Calu3 (cell line): ENCODE measurements at places on chromosomes 2 and 18.

GRCh38 chr2:128492966-128493811 lies 174.5 kb upstream of the HS6ST1 start:
- no peaks in the 10 kb centered on the region for H3K27me3 ChIP-seq
- H3K27ac ChIP-seq: no peak overlapping the region
- peaks cover 36% of the 10 kb centered on the region for H3K4me1 ChIP-seq
- DNase-seq: no peak
- no peak overlapping the region for H3K4me3 ChIP-seq

GRCh38 chr2:48440103-48440390 lies 89.9 kb upstream of the STON1 start:
- no peak for DNase-seq
- no peaks in the 10 kb centered on the region for H3K4me1 ChIP-seq
- no peaks in the 10 kb centered on the region for H3K36me3 ChIP-seq
- no peaks in the 10 kb centered on the region for H3K27me3 ChIP-seq

GRCh38 chr18:79484661-79485621 lies 89.2 kb downstream of the NFATC1 start:
- no peaks in the 10 kb centered on the region for H3K4me1 ChIP-seq
- H3K27ac ChIP-seq: no peak overlapping the region
- no peaks in the 10 kb centered on the region for H3K27me3 ChIP-seq
- H3K4me3 ChIP-seq: no peak overlapping the region
- no peak for DNase-seq

GRCh38 chr2:222057347-222058073 lies 241.3 kb downstream of the PAX3 start:
- no peaks in the 10 kb centered on the region for H3K36me3 ChIP-seq
- H3K27me3 ChIP-seq: peaks cover 82% of the 10 kb centered on the region
- DNase-seq: no peak
- H3K4me1 ChIP-seq: peaks cover 7% of the 10 kb centered on the region
- H3K27ac ChIP-seq: no peak overlapping the region
- no peak overlapping the region for H3K4me3 ChIP-seq

- no peak overlapping the region for H3K4me3 ChIP-seq
- H3K27me3 ChIP-seq: no peaks in the 10 kb centered on the region
- H3K4me1 ChIP-seq: no peaks in the 10 kb centered on the region
These were observed 54.6 kb downstream of the PIKFYVE start for GRCh38 chr2:208320686-208321085.

GRCh38 chr2:78861546-78861945 lies 164.0 kb upstream of the REG3G start:
- no peak overlapping the region for H3K27ac ChIP-seq
- DNase-seq: no peak
- no peak overlapping the region for H3K4me3 ChIP-seq
- H3K4me1 ChIP-seq: no peaks in the 10 kb centered on the region
- no peaks in the 10 kb centered on the region for H3K36me3 ChIP-seq

GRCh38 chr2:56113382-56113975 lies 70.3 kb upstream of the CCDC85A start:
- peaks cover 15% of the 10 kb centered on the region for H3K27me3 ChIP-seq
- H3K27ac ChIP-seq: no peak overlapping the region
- H3K4me1 ChIP-seq: no peaks in the 10 kb centered on the region
- no peak for DNase-seq
- H3K36me3 ChIP-seq: no peaks in the 10 kb centered on the region

- H3K27me3 ChIP-seq: no peaks in the 10 kb centered on the region
- H3K4me1 ChIP-seq: peaks cover 21% of the 10 kb centered on the region
- no peak overlapping the region for H3K4me3 ChIP-seq
- H3K36me3 ChIP-seq: no peaks in the 10 kb centered on the region
- DNase-seq: no peak
- no peak overlapping the region for H3K27ac ChIP-seq
These were observed 89.0 kb upstream of the RBMS1 start for GRCh38 chr2:160582490-160583145.

- peaks cover 9% of the 10 kb centered on the region for H3K27me3 ChIP-seq
- no peak for DNase-seq
- no peaks in the 10 kb centered on the region for H3K36me3 ChIP-seq
These were observed 323.2 kb downstream of the AGPS start for GRCh38 chr2:177715771-177716170.

GRCh38 chr2:62870966-62871365 lies 165.5 kb downstream of the EHBP1 start:
- no peaks in the 10 kb centered on the region for H3K27me3 ChIP-seq
- peaks cover 9% of the 10 kb centered on the region for H3K4me1 ChIP-seq
- H3K27ac ChIP-seq: no peak overlapping the region
- no peak for DNase-seq
- H3K36me3 ChIP-seq: peaks cover 22% of the 10 kb centered on the region
- no peak overlapping the region for H3K4me3 ChIP-seq

DNA sequence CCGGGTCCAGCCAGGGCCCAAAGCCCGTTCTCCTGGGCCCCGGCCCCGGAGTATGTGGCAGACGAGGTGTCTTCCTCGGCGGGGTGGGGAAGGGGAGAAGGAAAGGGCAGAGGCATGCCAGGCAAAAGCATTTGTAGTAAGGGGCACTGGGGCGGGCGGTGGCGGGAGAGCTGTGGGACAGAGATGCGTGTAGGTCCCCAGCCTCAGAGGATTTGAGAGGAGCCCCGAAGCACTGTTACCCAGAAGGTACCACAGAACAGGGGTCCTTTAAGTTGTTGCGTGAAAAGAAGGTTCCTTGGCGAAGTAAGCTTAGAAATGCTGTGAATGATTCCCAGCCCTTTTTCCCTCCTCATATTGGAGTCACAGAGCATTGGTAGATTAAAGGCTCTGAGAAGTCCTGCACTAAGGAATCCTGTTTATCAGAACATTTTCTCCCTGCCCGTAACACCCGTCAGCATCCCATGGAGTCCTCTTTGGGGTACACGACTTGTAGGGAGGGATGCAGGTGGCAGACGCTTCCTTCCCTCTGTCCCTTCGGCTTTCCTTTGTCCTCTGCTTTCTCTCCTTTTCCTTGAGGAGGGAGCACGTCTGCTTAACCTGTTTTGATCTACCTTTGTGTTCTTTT lies 12.5 kb downstream of the GAREM2 start:
- peak overlapping the region; percentile 55 for H3K4me3 ChIP-seq
- H3K27ac ChIP-seq: no peak overlapping the region
- peaks cover 27% of the 10 kb centered on the region for H3K27me3 ChIP-seq
- no peaks in the 10 kb centered on the region for H3K4me1 ChIP-seq
- H3K36me3 ChIP-seq: peaks cover 14% of the 10 kb centered on the region
- no peak for DNase-seq

DNA sequence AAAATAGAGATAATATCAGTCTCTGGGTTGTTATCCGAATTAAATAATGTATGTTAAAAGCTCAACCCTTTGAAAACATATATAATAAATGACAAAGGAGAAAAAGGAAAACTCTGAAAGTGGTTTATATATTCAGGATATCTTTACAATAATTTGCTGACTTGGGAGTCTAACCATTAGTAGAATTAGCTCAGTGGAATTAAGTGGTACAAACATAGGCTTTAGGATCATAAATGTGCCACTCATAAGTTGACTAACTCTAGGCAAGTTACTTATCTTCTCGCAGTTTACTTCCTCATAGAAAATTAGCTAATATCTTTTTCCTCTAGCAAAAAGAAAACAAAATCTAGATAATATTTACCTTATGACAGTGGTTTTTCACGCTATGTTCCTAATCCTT lies 44.6 kb downstream of the HEATR5B start:
- no peaks in the 10 kb centered on the region for H3K36me3 ChIP-seq
- H3K4me1 ChIP-seq: no peaks in the 10 kb centered on the region
- no peak for DNase-seq
- no peak overlapping the region for H3K27ac ChIP-seq

DNA sequence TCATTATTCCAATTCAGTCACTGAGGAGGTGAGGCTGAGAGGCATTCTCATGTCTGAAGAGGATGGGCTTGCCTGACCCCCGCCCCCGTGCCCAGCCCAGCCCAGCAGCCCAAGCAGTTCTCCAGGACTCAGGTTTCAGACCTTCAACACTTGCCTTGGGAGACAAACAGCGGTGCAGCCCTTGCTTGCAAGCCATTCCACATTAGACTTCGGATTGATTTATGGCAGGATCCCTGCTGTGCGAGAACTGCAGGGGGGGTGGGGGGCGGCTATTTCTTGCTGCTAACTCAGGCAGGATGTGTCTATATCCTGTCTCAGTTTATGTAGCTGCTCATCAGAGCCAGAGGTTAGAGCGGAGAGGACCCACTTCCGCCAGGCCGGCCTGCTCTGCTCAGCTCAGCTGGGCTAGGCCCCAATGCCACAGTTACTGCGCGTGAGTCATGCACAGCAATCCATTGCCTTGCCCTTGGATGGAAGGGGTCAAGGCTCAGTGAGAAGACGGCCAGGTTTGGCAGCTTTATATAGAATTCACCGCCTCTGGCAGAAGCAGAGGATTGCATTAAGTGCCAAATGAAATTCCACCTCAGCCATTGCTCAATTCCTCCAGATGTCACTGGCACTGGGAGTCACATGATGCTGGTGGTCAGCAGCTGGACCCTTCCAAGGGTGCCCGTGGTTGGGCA lies 1.8 kb downstream of the GYPC start:
- no peak overlapping the region for H3K4me3 ChIP-seq
- no peaks in the 10 kb centered on the region for H3K4me1 ChIP-seq
- no peaks in the 10 kb centered on the region for H3K36me3 ChIP-seq

DNA sequence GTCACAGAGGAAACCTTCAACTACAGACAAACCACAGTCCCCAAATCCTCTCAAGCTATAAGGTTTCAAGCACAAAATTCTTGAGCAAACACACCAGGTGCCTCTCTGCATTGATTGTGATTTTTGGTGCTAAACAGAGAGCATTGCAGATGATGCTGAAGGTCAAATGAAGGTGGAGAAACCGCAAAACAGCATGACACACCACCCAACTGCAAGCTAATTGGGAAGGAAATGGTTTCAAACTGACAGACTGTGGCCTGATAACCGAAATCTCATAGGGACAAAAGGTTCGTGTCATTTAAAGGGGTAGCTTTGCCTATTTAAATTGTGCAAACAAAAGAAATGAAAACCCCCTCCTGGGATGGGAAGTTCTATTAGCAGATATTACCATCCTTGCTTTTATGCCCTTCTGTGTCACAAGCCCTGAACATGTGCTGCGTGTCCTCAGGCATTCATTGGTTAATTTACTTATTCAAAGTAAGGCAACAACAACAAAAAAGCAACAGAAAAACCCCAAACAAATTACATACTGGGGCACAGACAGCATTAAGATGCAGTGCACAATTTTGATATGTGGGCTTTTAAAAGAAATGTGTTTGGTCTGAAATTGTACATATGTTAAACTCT lies 154.9 kb downstream of the AQP4 start:
- H3K27me3 ChIP-seq: peaks cover 13% of the 10 kb centered on the region
- H3K27ac ChIP-seq: no peak overlapping the region
- DNase-seq: no peak
- no peaks in the 10 kb centered on the region for H3K36me3 ChIP-seq

DNA sequence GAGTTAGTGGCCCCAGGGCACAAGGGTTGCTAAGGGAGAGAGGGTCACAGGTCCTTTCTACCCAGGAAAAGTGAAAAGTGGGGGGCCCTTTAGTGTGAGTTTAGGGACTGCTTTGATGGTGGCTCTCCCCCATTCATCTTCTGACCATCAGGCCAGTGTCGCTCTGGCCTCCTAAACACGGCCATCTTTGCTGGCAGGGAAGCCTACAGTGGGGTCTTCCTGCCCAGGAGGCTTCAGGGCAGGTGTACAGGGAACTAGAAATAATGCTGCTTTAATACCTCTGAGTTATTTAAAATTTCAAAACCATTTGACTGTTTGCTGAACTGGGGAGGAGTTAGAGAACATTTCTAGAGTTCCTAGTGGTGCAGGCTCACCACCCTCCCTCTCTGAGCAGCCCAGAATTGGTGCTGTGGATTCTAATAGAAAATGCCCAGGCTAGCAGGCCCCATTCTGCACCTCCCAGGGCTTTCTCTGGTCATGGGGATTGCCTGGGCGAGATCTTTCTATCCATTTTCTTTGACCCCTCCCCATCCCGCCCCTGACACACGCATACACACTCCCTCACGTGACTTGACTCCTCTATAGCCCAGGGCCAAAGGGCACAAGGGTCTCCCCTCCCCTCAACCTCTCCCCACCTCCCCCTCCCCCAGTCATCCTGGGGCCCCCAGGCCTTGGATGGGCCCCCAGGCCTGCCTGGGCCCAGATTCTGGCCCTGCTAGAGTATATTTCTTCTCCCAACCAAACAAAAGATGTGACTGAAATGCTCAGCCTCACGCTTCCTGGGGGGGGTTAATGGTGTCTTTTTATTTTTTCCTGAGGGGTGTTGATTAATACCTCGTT lies 3.1 kb downstream of the PKDCC start:
- H3K4me3 ChIP-seq: peak overlapping the region; percentile 71
- peaks cover 13% of the 10 kb centered on the region for H3K27me3 ChIP-seq
- no peak for DNase-seq
- H3K27ac ChIP-seq: no peak overlapping the region
- H3K36me3 ChIP-seq: peaks cover 16% of the 10 kb centered on the region

GRCh38 chr2:226124548-226125011 lies 675.0 kb downstream of the IRS1 start:
- no peak overlapping the region for H3K4me3 ChIP-seq
- H3K27ac ChIP-seq: no peak overlapping the region
- H3K36me3 ChIP-seq: no peaks in the 10 kb centered on the region
- no peak for DNase-seq
- no peaks in the 10 kb centered on the region for H3K27me3 ChIP-seq

DNA sequence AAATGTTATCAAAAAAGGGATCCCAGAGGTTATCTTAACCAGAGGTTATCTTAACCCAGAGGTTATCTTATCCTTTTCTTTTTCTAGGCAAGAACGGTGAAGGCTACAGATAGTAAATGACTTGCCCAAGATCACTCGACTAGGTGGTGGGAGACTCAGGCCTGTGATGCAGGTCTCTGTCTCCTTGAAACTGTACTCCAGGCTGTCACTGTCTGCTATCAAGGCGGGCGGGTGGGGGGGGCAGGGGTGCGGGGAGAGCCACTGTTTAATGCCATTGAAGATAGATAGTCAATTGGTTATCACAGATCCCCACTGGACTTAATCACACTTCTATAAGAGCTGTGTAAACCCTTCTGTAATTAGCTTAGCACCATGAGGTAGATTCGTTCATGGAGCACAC lies 315.9 kb upstream of the TCF4 start:
- H3K27me3 ChIP-seq: no peaks in the 10 kb centered on the region
- H3K36me3 ChIP-seq: no peaks in the 10 kb centered on the region
- no peak overlapping the region for H3K4me3 ChIP-seq
- H3K27ac ChIP-seq: no peak overlapping the region
- no peak for DNase-seq
- peaks cover 29% of the 10 kb centered on the region for H3K4me1 ChIP-seq

GRCh38 chr2:85577063-85577385 lies 362 bp upstream of the VAMP8 start:
- no peak for DNase-seq
- peak overlapping the region; percentile 70 for H3K27ac ChIP-seq
- peaks cover 27% of the 10 kb centered on the region for H3K4me1 ChIP-seq
- H3K27me3 ChIP-seq: peaks cover 12% of the 10 kb centered on the region

- no peak overlapping the region for H3K4me3 ChIP-seq
- H3K4me1 ChIP-seq: peaks cover 27% of the 10 kb centered on the region
- H3K36me3 ChIP-seq: no peaks in the 10 kb centered on the region
- no peak overlapping the region for H3K27ac ChIP-seq
- DNase-seq: no peak
- H3K27me3 ChIP-seq: no peaks in the 10 kb centered on the region
These were observed 102.7 kb upstream of the TAF1B start for GRCh38 chr2:9740382-9741073.
